ENCODE measurements at places on chromosomes 2 and 18.

GRCh38 chr18:48904091-48904490 is 46.7 kb downstream of the SMAD7 start:
- DNase-seq, result peak; percentile 42

DNA sequence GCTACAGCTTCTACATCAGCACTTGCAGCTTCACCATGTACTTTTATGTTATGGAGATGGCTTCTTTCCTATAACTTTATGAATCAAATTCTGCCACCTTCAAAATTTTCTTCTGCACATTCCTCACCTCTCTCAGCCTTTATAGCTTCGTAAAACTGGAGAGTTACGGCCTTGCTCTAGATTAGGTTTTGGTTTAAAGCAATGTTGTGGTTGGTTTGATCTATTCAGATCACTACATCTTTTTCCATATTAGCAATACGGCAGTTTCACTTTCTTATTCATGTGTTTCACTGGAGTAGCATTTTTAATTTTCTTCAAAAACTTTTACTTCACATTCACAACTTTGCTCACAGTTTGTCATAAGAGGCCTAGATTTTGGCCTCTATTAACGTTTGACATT is 242.9 kb upstream of the GYPC start:
- no peak for DNase-seq

DNA sequence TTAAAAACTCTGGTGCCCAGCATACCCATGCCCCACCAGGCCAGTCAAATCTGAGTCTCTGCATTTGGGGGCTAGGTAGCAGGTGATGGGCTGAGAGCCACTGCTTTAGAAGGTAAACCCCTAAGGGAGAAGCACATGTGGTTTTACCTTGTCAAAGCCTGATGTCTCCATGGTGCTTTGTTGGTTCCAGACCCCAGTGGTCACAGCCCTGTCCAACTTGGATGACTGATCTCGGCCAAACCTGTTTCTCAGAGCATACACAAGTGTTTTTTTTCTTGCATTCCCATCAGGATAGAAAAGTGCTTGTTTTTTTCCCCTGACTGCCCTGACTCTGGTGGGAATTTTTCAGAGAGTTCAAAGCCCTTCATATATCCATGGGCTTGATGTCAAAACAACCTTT is 13.5 kb downstream of the PLB1 start:
- DNase-seq, result no peak

- peak; percentile 18 for DNase-seq
These were observed 69.8 kb upstream of the TANK start for GRCh38 chr2:161090411-161090810.

GRCh38 chr2:96251721-96252292 is 14.0 kb downstream of the TMEM127 start:
- peak; percentile 73 for DNase-seq

GRCh38 chr2:73877071-73877802 is 15.6 kb upstream of the ACTG2 start:
- DNase-seq, result no peak

GRCh38 chr2:1246239-1246638 is 167.0 kb upstream of the TPO start:
- DNase-seq, result no peak

- no peak for DNase-seq
These were observed 248.7 kb downstream of the TFCP2L1 start for GRCh38 chr2:121036226-121036692.

GRCh38 chr18:36006997-36007396 is 34.5 kb downstream of the RMP24 start:
- DNase-seq, result no peak

DNA sequence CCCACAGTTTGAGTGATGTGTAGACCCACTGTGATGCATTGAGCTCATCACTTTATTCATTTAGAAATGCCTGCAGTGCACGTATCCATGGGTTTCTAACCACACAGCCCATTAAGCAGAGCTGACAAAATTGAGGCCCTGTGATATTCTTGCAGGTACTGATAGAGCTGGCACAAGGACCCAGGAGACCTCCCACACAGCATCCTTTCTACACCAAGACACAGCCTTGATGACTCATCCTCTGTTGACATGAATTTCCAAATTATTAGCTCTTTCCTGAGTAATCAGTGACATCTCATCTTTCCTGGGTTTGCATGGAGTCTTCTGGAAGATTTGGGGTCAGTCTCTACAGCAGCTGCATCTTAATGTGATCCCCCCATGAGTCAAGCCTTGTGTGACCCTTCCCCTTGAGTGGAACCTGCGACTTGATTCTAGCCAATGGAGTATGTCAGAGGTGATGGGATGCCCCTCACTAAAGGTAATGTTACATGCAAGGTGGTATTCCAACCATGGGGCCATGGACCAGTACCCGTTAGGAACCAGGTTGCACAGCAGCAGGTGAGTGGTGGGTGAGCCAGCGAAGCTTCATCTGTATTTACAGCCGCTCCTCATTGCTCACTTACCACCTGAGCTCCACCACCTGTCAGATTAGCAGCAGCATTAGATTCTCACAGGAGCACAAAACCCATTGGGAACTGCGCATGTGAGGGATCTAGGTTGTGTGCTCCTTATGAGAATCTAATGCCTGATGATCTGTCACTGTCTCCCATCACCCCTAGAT is 181.1 kb upstream of the ARL4C start:
- peak; percentile 73 for DNase-seq

DNA sequence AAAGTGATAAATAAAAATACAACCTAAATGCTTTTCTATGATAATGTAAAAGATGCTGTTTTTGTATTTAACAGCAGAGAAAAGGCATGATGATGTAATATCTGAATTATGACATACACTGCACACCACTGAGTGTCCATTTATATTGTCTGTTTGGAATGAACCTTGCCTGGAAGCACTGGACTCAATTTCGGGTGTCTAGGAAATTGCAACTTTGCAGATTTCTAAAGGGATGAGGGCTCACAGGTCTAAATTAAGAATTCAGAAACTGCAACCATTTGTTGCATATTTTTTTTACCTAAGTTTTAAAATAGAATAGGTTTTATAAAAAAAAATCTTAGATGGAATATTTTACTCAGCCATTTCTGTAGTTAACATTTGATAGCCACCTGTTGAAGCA is 131.1 kb upstream of the EPC2 start:
- DNase-seq, result no peak

DNA sequence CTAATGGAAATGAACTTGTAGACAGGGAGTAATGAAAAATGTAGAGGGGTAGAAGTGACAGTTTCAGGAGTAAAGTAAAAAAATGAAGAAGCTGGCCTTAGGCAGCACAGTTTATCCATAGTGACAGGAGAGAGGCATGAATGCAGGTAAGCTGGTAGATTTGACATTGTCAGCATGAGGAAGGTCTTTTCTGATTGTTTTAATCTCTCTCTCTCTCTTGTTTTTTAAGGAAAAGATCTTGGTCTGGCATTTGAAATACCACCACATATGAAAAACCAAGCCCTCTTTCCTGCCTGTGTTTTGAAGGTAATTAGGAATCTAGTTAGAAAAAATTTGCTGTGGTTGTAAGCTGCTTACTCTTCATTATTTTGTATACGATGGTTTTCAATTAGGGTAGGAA is 14.1 kb downstream of the DDX1 start:
- no peak for DNase-seq

GRCh38 chr2:86029873-86030272 is 75.8 kb downstream of the POLR1A start:
- no peak for DNase-seq

DNA sequence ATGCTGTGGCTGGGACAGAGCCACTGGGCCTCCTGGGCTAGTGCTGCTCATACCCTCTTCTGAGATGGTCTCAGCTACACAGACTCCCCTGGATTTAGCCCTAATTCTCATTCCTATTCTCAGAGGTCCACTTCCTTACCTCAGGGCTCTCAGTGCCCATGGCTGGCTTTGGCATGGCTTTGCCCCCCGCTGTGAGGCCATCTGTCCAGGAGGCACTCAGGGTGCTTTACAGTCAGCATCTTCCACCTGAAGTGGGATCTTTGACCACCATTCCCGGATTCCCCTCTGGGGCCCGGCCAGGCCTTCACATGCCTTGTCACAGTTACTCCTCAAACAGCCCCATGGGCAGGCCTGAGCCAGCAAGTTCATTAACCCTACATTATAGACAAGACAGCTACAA is 161.8 kb downstream of the CELF4 start:
- no peak for DNase-seq

DNA sequence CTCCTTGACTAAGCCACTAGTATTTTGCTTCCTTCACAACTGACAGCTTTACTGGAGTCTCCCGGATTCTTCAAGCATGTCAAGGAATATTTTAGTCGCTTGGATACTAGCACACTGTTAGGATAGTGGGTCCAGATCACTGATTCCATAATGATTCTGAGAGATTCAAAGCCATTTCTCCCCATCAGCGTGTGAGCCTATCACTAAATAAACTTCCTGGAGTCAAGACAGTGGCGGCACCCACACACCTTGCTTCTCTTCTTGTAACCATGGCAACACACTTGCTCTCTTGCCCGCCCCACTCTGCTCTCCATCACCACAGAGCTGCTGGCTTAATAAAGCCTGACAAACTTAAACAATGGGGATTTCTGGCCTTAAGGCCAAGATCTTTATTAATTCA is 245.1 kb downstream of the LRRTM1 start:
- DNase-seq, result no peak

DNA sequence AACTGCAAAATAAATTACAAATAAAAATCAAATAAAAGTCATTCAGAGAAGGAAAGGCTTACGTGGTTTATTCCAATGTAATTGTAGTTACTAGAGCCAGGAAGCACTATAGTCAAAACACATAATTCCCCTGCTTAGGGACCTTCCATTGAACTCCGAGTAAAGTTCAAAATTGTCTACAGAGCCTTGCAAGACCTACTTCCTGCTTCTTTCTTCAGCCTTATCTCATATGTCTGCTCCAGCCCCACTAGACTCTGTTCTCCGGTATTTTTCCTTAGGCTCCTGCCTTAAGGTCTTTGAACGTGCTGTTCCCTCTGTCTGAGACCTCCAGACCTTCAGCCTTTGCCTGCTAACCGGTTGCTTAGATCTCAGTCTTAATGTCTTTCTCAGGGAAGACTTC is 104.3 kb downstream of the ARL6IP6 start:
- no peak for DNase-seq

- DNase-seq, result no peak
These were observed 56.7 kb downstream of the ADI1 start for GRCh38 chr2:3462493-3463104.

GRCh38 chr2:85445316-85446295 is 27.1 kb downstream of the SH2D6 start:
- DNase-seq, result peak; percentile 86

DNA sequence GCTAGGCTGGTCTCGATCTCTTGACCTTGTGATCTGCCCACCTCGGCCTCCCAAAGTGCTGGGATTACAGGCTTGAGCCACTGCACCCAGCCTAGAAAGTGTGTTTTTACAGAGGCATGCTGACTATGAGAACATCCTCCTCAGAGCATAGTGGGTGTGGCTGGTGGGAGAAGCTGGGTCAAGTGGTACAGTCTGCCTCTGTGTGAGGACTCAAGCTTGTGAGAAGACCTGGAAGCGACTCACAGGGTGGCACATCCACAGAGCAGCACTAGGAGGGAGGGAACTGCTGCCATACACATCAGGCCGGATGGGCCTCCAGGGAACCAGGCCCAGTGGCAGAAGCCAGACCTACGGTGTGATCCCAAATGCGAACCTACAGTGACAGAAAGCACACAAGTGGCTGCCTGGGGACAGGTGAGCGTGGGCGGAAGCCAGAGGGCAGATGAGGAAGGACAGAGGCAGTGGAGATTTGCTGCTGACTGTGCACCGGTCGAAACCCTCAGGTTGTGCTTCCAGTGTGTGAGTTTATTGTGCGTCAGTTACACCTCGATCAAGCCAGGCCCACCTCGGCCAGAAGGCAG is 8.9 kb downstream of the ARHGEF4 start:
- DNase-seq, result no peak

GRCh38 chr2:188902901-188903491 is 71.2 kb upstream of the COL3A1 start:
- peak; percentile 68 for DNase-seq

DNA sequence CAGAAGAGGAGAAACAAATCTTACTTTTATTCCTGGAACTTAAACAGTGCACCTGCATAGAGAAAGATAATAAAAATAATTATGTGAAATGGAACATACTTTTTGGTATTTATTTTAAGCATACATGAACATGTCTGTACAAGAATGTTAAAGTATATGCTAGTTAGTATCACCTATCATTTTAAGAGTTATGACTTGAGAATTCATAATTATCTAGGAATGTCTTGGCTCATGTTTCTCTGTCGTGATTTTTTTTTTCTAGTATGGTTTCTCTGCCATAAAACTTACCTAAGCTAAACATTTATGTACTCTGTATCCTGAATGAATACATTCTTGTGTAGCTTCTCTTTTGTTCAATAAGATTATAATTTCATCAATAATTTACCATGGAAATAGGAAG is 4.2 kb downstream of the SERPINB7 start:
- no peak for DNase-seq
